ENCODE measurements at places on chromosomes 1 and 21. TPM values are rescaled to one million over a fixed set of nuclear protein-coding genes. Genes with fewer than 3 reads are reported as not detected.

GRCh38 chr1:41322835-41323234 is 38.4 kb upstream of the FOXO6 start:
- no peak overlapping the region for H3K4me3 ChIP-seq
- no peaks in the 10 kb centered on the region for H3K4me1 ChIP-seq
- DNase-seq, result peak; percentile 35
- H3K27me3 ChIP-seq, result no peaks in the 10 kb centered on the region

The PIK3R3 gene
- total RNA-seq, result 1.1 TPM

The KCNK2 gene
- total RNA-seq, result not detected

The TCP10L gene
- 0.52 TPM for total RNA-seq
